ENCODE measurements at places on chromosomes 13 and 19. TPM values are rescaled to one million over a fixed set of nuclear protein-coding genes. Genes with fewer than 3 reads are reported as not detected.
A peak's percentile ranks its signal among the peaks of the same experiment; 100 is the strongest.

KASH5 gene
- not detected for polyA plus RNA-seq

DNA sequence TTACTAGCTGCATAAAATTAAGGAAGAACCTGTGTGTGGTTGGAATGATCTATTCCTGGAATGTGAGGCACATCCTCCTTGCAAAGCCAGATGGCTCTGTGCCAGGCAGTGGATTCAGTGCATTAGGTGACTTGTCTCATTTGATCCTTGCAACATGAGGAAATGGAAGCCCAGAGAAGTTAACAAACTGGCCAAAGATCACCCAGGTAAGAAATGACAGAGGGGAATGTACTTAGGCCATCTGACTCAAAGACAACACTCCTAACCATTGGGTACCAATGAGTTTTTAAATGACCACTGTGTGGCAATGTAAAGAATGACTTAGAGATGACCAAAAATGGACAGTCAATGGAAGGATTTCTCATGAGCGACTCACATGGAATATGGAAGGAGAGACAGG lies 114.2 kb upstream of the RXFP2 start:
- DNase-seq = no peak

RDH8 gene
- polyA plus RNA-seq = not detected

TLE6 gene
- polyA plus RNA-seq = 11.8 TPM

GRCh38 chr19:51250786-51251467 lies at the start of gene SIGLECL1:
SIGLECL1 (plus strand) TSS chr19:51251080; CDS start chr19:51264073, 12,993 bp downstream.
- DNase-seq = no peak

FAM187B gene
- polyA plus RNA-seq = not detected

DNA sequence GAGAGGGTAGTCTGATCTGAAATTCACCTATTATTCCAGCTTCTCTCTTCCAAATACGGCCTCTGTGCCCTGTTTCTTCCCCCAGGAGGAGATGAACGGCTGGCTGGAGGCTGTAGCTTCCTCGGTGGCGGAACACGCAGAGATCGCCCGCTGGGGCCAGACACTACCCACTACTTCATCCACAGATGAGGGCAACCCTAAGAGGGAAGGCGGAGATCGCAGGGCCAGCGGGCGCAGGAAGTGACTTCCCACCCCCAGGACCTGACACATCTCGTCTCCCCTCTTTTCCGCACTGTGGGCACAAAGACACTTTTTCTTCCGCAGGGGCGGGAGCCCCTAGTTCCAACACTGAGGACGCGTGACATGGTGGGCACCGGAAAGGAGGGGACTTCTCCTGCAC lies 1.3 kb upstream of the SHKBP1 start:
- DNase-seq = no peak

GRCh38 chr13:97028441-97029299 lies 34.4 kb upstream of the OXGR1 start:
- DNase-seq = peak; percentile 35

ZNF234 gene
- 21.0 TPM for polyA plus RNA-seq

- no peak for DNase-seq
These were observed 348.8 kb downstream of the GPC5 start for GRCh38 chr13:91747186-91747585.

DNA sequence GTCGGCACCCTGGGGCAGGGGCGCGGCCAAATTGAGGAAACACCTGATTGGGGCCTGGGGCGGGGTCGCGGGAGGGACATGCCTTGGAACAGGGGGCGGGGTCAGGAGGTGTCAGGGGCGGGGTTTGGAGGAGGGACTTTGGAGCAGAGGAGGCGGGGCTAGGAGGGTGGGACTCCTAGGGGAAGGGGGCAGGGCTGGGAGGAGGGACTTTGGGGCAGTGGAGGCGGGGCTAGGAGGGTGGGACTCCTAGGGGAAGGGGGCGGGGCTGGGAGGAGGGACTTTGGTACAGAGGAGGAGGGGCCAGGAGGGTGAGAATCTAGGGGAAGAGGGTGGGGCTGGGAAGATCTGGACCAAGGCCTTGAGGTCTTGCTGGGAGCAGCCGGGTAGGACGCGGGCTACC lies 21.9 kb downstream of the GRIN2D start:
- DNase-seq = no peak

TINCR gene
- 0.50 TPM for polyA plus RNA-seq

DNA sequence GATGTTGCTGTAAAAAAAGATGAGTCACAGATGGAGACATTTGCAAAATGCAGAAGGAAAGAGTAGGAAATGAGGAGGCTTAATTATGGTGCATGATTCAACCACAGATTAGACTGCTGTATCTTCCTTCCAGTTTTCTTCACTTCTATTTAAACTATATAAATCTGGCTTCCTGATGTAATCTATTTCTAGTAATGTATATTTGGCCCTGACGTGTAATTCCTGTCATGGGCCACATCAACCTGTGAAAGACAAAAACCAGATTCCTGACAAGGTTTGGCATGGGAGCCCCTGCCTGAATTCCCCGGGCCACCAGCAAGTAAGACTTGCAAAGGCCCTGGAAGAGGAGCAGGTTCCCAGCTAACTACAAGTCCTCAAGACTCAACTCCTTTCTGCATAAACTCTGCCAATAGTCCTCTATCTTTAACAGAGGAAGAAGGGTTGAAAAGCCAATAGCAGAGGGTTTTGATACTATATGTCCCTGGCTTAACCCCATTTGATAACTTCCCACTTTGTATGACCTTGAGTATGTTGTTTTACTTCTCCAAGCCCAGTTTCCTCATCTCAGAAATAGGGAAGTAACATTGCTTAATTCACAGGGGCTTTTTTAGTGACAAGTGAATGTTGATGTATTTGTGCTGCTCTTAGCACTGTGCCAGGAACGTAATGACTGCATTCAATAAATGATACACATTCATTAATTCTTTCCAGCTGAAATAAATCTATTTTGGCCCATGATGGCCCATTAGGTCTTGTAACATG lies 172.7 kb downstream of the SPRY2 start:
- no peak for DNase-seq

GRCh38 chr13:45773236-45773635 lies 71.1 kb downstream of the CBY2 start:
- no peak for DNase-seq

ZNF559 gene
- polyA plus RNA-seq = 72.0 TPM

Measured in right lung (tissue), 10 donors.